GM23248 (cell line): ENCODE measurements at places on chromosomes 7 and 10. TPM values are rescaled to one million over a fixed set of nuclear protein-coding genes. Genes with fewer than 3 reads are reported as not detected.

The VWC2 gene
- total RNA-seq = not detected in 2 replicates

The MMRN2 gene
- 4.5 and 7.3 TPM in 2 replicates for total RNA-seq

GRCh38 chr10:49733866-49734265, 28.3 kb downstream of the OGDHL start:
- DNase-seq = no peak
- H3K4me1 ChIP-seq = no peaks in the 10 kb centered on the region
- H3K27ac ChIP-seq = no peak overlapping the region

DNA sequence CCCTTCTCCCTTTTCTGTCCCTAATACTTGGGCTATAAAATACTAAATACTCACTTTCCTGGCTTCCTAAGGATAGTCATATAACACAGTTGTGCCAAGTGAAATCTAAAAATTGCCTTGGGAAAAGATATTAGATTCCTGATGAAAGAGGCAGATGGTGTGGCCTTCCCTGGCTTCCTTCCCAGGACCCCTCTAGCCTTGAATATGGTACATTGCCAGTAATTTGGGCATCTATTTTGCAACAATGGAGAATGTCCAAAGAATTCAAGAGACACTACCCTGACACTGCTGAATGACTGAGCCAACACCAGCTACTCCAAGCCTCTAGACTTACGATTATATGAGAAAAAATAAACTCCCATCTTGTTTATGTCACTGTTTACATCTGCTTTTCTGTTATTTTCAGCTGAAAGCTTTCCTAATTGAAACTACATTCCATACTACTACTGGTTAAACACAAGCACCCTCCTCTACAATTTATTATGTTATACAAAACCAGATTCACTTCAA, 17.9 kb downstream of the COPG2 start:
- no peaks in the 10 kb centered on the region for H3K27me3 ChIP-seq
- H3K4me3 ChIP-seq = no peak overlapping the region
- H3K27ac ChIP-seq = no peak overlapping the region

DNA sequence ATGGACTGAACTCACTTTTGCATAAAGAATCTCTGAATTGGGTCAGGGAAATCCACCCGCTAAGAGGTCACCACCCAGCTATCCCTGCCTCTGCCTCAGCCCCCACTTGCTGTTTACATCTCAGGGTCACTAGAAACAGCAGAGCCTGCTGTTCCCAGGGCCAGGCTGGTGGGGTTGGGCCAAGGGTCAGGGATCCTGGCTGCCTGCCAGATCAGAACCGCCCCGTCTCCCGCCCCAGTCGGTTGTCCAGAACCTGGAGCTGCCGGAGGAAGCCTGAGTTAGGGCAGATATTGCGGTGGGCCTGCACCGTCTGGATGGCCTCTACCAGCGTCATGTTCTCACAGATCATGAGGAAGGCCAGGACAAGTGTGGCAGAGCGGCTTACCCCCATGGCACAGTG, 17.0 kb upstream of the SAMD8 start:
- no peak overlapping the region for H3K27ac ChIP-seq
- no peaks in the 10 kb centered on the region for H3K36me3 ChIP-seq
- H3K27me3 ChIP-seq = no peaks in the 10 kb centered on the region
- no peaks in the 10 kb centered on the region for H3K4me1 ChIP-seq
- DNase-seq = no peak

DNA sequence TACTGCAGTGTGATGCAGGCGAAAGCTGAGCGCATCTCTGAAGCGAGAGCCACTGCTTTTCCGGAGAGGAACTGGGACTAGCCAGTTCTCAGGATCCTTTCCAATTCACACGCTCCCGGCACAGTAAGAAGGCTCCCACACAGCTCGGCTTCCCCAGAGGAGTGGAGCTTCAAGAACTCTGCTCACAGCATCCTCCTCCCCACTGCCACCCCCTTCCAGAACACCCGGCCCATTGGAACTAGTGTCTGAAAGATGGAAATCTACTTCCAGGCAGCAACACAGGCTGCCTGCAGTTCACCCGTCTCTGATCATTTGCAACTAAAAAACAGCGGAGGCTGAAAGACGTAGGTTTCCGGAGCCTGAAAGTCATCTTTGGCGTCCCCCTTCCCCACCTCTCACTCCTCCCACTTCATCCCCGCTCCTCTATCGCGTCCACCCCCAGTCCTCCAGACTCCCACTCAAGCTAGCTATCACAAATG, at the start of gene DGKB:
TSS of gene DGKB (minus strand) at position 163 of the 479 bp plus-strand sequence.
- peak within 1 kb of the TSS; percentile 75 for H3K4me3 ChIP-seq
- DNase-seq = peak; percentile 69
- no peaks in the 10 kb centered on the region for H3K36me3 ChIP-seq

GRCh38 chr7:102450242-102450641, 14.4 kb downstream of the ALKBH4 start:
- H3K4me1 ChIP-seq = no peaks in the 10 kb centered on the region
- DNase-seq = no peak
- H3K4me3 ChIP-seq = no peak overlapping the region
- no peak overlapping the region for H3K27ac ChIP-seq
- no peaks in the 10 kb centered on the region for H3K36me3 ChIP-seq
- no peaks in the 10 kb centered on the region for H3K27me3 ChIP-seq

GRCh38 chr10:51530541-51530940, 168.9 kb downstream of the CSTF2T start:
- H3K4me3 ChIP-seq = no peak overlapping the region
- DNase-seq = no peak
- no peaks in the 10 kb centered on the region for H3K36me3 ChIP-seq
- no peaks in the 10 kb centered on the region for H3K4me1 ChIP-seq

GRCh38 chr10:122503012-122503411, 41.7 kb downstream of the HTRA1 start:
- no peak overlapping the region for H3K4me3 ChIP-seq
- H3K4me1 ChIP-seq = peaks cover 26% of the 10 kb centered on the region
- H3K36me3 ChIP-seq = 0 out of 2 replicates have a peak, but pooled peaks cover 7% of the 10 kb centered on the region
- no peaks in the 10 kb centered on the region for H3K27me3 ChIP-seq

DNA sequence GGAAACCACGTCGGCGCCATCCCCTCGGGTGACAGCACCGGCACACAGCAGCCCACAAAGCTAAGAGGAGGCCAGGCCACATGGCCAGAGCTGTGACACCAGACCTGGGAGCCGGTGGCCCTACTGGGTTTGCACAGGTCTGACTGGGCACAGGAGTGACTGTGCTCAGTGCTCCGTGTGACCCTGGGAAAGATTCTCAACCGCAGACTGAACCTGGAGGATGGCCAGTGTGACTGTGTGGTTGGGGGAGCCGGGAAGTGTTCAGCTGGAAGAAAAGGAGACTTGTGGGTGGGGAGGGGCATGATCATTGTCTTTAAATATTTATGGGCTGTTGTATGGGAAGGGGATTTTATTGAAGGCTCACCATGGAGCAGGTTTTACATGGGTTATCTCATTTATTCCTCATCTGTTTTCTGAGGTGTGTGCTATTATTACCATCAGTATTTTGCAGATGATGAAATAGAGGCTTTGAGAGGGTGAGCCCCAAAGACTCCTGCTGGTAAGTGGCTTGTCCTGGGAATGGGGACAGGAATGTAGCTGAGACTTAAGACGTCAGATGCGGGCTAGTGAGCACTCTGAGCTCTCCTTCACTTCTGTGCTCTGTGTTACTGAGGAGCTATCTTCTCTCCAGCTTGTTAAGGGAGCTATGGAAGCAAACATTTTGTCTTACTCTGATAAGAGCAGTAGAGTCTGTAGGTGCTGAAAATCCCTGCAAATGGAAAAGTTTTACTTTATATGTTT, 127.5 kb downstream of the TMEM178B start:
- no peak overlapping the region for H3K27ac ChIP-seq
- no peak overlapping the region for H3K4me3 ChIP-seq
- DNase-seq = no peak
- no peaks in the 10 kb centered on the region for H3K27me3 ChIP-seq

GRCh38 chr10:71975087-71975870, 11.1 kb downstream of the CHST3 start:
- peak; percentile 71 for DNase-seq
- peak overlapping the region; percentile 31; the same call in 1 of the 2 replicates for H3K4me3 ChIP-seq
- H3K27ac ChIP-seq = peak overlapping the region; percentile 90
- peaks cover 78% of the 10 kb centered on the region for H3K4me1 ChIP-seq
- H3K36me3 ChIP-seq = no peaks in the 10 kb centered on the region
